Stimulated activated CD4-positive, alpha-beta T cell treated with anti-CD3 and anti-CD28 coated beads, Interleukin-2, amount 100 ng/mL, for 48 hours (primary cell): ENCODE measurements at places on chromosomes 2 and 18.

GRCh38 chr2:220334210-220334609 is 706.8 kb downstream of the SLC4A3 start:
- no peak for DNase-seq

DNA sequence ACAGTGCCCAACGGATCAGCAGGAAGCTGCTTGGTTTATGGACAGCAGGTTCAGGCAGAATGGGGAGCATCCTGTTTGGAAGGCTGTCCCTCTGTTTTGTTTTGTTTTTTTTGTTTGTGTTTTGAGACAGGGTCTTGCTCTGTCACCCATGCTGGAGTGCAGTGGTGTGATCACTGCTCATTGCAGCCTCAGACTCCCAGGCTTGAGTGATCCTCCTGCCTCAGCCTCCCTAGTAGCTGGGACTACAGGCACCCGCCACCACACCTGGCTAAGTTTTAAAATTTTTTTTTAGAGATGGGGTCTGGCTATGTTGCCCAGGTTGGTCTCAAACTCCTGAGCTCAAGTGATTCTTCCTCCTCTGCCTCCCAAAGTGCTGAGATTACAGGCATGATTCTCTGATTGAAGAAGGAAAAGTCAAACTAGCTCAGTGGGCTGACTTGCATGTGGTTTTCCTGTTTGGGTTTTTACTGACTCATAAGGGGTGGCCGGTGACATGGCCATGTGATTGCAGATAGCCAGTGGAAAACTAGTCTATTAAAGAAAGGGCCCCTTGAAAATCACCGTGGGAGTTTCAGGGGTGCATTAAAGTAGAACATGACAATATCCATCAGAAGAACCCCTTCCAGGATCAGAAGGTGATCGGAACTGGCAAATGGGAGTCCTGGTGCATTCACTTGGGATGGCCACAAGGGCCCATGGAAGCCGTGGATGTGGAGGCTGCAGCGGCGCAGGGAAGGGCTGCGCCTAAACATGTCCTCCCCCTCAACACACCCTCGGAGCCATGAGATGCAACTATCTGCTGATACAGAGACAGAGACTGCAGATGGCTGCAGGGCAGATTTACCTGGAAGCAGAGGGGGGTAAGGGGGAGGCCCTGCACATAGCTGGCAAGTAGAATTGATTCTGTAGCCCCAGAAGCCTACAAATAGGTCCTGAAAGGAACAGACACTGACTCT is 26.5 kb downstream of the AQP12B start:
- no peak for DNase-seq

GRCh38 chr2:21406911-21407310 is 283.1 kb downstream of the TDRD15 start:
- DNase-seq, result no peak

- no peak for DNase-seq
Measured at GRCh38 chr2:225598897-225599296, 199.4 kb downstream of the NYAP2 start.

DNA sequence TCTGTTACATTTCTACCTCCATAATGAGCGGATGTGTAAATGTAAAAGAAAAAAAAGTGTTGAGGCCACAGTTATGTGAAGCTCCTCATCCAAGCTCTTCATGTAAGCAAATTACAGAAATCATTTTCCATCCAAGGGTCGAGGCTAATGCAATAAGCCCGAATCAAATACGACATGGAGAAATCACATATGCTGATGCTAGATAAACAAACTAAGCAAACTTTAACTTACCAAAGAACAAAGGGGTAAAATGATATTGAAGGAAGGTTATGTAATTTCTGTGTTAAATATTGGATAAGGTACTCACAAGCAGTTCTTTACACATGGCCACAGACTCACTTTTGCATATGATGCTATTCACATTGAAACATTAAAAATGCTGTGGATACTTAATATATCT is 310.2 kb upstream of the ID2 start:
- DNase-seq, result no peak

DNA sequence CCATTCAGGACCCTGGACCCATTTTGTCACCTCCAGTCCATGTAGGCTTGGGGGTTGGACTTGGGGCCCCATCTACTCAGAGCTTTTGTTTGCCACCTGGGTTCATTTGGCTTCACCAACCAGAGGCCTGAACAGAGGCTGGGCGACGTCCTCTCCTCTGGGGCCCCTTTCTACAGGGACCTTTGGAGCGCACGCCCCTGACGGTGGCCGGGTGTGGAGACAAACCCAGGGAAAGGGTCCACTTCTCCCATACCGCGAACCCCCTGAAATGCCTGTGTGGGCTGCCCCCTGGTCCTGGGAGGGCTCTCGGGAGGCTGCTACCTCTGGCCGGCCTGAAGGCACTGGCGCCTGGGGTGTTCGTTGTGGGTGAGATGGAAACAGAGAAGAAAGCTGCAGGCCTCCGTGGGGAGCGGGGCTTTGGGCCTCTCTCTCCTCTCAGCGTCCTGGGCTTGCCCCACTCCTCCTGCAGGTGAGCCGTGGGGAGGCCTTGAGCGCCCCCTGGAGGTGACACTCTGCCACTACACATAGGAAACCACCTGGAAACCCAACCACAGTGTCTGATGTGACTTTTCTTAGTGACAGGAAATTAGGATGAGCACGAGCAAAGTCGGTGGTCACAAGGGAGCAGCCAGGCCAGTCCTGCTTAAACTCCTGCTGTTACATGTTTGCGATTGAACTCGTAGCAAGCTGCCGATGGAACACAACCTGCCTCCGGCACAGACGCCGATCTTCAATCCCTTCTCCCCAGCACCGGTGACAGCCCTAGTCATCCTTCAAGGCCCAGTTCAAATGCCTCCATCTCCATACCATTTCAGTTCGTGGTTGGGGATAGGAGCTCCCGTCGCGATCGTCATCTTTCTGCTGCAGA is 12.0 kb upstream of the NTSR2 start:
- peak; percentile 55 for DNase-seq

GRCh38 chr18:73563901-73564472 is 583.6 kb downstream of the FBXO15 start:
- no peak for DNase-seq

DNA sequence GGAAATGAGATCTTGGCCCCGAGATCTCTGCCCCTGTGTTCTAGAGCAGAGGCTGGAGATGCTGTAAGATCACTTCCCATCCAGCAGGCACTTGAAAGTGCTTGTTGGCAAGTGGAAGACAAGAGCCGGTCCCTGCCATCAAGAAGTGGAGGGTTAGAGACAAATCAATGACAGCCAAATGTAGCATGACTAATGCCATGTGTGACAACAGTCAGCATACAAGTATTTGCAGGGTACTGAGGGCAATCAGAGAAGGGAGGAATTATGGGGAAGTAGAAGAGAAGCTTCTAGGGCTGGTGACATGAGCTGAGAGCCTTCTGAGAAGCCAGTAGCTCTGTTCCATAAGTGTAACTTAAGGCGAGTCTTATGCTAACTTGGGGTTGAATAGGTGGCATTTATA is 58.6 kb downstream of the TMEM17 start:
- no peak for DNase-seq

DNA sequence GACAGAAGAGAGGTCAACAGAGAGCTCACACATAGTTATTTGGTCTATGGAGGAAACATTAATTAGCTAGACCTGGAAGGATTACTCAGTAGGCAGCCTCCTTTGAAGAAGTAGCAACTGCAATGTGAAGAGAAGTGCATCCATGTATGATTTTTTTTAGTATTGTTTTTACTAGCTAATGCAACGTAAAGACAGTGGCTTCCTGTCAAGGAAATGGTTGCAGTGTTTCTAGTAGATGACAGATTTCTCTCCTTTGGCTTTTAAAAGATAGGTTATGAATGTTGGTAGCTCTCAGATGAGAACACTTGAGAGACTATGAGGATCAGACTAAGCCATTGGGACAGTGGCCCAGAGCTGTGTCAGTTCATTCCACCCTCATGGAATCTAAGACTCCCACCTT is 175.8 kb downstream of the AGPS start:
- DNase-seq, result no peak

DNA sequence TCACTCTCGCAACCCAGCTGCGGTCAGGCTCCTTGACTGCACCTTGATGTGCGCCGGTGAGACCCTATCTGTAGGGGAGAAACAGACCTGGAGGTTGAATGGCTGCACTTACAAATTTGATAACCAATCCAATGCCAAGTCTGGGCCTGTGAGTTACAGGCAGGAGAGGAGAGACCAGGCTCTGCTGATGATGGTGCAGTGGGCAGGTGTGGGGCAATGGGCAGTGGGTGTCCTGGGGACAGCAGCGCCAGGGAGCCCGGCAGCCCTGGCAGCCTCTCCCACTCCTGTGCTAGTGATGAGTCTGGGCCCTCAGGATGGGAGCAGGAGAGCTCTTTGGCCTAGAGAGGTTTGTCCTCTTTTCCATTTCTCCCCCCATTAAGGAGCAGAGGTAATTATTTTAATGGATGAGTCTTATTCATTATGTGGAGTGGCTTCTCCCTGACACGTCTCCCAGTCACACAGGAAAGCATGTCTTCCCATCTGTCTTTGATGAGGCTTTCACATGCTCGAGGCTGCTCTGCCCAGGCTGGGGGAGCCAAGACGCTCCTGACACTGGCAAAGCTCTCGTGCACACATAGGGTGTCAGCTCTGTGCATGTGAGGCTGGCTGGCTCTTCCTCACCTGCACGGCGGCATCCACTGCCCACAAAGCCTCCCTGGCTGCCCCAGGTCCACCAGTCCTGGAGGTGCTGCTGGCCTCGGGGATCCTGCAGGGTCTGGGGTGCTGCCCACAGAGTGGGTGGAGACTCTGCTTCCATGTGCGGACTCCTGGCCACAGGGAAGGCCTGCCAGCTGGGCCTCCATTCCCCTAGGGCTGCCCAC is 10.0 kb upstream of the ALLC start:
- DNase-seq, result no peak

DNA sequence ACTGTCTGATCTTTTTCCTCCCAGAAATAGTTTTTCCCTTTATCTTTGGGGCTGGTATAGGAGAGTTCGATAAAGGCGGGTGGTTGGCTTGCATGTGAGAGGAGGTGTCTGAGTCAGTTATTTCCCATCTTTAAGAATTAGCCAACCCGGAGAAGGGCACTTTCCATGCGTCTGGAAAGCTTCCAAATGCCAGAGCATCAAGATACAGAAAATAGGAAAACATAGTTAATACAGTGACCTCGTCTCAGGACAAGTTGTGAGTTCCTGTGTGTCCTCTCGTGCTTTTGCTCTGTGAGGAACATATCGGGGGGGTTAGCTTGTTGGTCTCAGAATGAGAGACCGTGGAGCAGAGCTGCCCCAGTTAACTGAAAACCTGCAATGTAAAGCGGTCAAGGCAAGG is 18.7 kb upstream of the PUM2 start:
- DNase-seq, result no peak

GRCh38 chr2:236177604-236177966 is 9.4 kb upstream of the GBX2 start:
- peak; percentile 49 for DNase-seq

DNA sequence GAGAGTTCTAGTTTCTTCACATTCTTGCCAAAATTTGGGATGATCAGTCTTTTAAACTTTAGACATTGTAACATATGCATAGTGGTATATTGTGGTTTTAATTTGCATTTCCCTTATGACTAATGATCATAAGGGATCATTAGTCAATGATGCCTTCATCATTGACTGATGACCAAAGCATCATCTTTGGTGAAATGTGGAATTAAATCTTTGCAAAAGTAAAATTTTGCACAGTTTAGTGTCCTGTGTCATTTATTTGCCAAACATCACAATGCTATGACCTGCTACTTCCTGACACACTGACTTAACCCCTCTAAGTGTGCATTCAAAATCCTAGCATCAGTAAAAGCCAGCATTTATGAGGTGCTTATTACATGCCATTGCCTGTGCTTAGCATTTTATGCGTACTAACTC is 58.9 kb upstream of the SLC1A4 start:
- no peak for DNase-seq

DNA sequence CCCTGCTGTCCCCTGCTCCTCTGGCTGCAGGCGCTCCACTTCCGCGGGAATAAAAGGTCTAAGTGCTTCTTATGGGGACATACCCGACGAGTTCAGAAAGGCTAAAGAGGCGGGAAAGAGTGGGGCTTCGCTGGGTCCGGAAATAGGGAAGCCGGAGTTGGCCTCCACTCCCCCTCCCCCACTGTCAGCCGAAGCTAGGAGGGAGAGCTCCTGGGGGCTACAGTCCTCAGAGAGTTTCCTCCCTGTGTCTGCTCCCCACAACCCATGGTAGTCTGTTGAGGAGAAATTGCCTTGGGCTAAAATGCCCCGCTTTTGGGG is 7.2 kb downstream of the GAD1 start:
- no peak for DNase-seq

DNA sequence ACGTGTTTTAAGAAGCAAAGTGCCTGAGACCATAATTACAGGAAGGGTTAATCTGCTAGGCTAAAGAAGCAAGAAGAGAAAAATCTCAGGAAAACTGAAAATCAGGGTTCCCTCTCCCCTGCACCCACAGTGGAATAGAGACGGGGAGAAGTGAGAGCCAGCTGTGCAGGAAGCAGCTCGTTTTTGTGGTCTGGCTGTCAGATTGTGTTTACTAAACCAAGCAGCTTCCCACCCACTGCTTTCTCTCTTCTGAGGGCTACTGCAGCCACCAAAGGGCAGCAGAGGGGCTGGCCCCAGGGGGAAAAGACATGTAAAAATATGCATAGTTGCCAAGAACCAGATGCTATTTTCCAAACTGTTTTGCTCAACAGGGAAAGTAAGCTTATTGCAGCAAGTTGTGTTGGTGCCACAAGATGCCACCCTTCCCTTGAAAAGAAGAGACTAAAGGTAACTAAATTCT is 72.6 kb upstream of the THUMPD2 start:
- no peak for DNase-seq

GRCh38 chr2:72995430-72996116 is 75.9 kb downstream of the SFXN5 start:
- no peak for DNase-seq

DNA sequence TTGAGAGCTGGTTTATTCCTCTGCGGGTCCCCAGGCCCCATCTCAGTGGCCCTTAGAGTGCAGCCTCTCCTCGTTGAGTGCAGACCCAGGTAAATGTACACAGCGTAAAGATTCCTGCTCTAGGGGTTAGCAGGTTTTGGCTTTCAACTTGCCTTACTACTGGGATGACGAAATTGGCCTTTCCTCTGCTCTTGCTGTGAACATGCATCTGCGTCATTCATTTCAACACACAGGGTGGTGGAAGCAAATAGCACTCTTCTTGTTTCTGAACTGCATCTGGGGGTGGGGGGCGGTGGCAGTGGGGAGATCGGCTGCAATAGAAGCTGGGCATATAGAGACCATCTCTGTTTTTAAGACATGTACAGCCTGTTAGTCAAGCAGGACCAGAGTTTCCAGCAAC is 16.5 kb upstream of the SLC16A14 start:
- DNase-seq, result no peak

DNA sequence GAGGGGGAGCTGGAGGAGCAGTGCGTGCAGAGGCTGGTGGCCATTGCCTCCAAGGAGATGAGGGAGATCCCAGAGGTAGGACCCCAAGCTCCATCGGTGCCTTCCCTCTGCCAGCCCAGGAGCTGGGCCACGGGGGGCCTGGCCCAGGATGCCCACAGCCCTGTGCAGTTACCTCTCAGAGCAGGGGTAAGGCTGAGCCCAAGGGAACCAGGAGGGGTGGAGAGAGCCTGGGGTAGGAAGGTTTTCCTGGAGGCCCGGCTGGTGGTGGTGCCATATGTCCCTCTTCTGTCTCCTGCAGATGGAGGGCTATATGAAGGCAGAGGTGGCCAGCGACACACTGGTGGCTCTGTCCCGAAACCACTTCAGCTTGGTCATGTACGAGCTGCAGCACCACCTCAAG is 11.4 kb downstream of the MROH2A start:
- no peak for DNase-seq
